ENCODE measurements at places on chromosomes 16 and 17.

DNA sequence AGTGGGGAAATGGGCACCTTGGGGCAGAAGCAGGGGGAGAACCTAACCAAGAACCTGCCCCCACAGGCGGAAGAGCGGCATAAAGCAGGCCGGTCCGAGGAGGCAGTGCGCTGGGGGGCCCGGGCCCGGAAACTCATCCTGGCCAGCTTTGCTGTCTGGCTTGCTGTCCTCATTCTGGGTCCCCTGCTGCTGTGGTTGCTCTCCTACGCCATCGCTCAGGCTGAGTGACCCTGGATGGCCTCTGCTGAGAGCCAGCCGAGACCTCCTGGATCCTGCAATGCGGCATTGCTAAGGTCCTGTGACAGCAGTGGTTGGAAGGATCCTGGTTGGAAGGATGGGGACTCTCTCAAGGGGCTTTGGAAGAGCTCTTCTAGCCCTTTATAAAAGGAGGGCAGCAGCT lies 4.5 kb upstream of the PHKG2 start:
- DNase-seq, result no peak

- DNase-seq, result no peak
These were observed 2.6 kb downstream of the NMRAL1 start for GRCh38 chr16:4471869-4472268.

- DNase-seq, result no peak
These were observed 336.2 kb downstream of the XYLT1 start for GRCh38 chr16:17134586-17134985.

DNA sequence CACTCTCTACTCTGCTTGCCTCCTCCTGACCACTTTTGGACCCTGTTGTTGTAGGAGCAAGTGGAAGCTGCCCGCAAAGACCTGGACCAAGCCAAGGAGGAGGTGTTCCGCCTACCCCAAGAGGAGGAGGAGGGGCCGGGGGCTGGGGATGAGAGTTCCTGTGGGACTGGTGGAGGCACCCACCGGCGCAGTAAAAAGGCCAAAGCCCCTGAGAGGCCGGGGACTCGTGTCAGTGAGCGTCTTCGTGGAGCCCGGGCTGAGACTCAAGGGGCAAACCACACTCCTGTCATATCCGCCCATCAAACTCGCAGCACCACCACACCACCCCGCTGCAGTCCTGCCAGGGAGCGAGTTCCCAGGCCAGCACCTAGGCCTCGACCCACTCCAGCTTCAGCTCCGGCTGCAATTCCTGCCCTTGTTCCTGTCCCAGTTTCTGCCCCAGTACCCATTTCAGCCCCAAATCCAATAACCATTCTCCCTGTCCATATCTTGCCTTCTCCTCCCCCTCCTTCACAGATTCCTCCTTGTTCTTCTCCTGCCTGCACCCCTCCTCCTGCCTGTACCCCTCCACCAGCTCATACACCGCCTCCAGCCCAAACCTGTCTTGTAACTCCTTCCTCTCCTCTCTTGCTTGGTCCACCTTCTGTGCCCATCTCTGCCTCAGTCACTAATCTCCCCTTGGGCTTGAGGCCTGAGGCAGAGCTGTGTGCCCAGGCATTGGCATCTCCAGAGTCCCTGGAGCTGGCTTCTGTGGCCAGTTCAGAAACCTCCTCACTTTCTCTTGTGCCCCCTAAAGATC lies 11.0 kb upstream of the PHKG2 start:
- no peak for DNase-seq

- DNase-seq, result no peak
These were observed 23.1 kb upstream of the BAHCC1 start for GRCh38 chr17:81371910-81372760.

DNA sequence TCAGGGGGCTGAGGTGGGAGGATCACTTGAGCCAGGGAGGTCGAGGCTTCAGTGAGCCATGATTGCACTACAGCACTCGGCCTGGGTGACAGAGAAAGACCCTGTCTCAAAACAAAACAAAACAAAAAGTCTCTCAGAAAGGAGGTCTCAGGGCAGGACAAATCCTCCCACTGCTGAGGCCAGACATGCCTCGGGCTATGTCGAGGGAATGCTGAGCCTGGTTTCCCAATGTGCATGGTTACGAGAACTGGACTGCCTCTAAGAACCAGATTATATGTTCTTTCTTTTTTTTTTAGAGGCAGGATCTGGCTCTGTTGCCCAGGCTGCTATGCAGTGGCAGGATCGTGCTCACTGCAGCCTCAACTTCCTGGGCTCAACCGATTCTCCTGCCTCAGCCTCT lies 27.6 kb downstream of the TRAP1 start:
- DNase-seq, result no peak

DNA sequence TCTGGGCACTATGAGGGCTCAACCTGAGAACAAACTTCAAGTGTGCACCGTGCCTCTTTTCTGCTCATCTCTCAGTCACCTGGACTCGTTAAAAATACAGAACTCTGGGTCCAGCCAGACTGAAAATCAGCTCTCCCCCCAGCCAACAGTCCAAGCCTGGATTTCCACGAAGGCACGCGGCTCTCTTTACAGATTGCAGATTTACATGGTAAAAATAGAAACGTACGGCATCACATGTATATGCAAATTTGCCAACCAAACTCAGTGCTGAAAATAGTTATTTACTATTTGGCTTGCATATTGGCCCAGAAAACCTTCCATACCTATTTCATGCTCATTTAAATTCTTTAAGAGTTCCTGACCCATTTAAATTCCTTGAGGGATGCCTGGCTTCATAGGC lies 315.8 kb downstream of the MAF start:
- DNase-seq, result no peak

GRCh38 chr16:10967986-10968385 lies 23.6 kb downstream of the CLEC16A start:
- no peak for DNase-seq

GRCh38 chr16:85699628-85700027 lies 10.9 kb upstream of the GINS2 start:
- DNase-seq, result no peak

- DNase-seq, result no peak
These were observed 4.6 kb upstream of the NACA2 start for GRCh38 chr17:61595418-61596186.

DNA sequence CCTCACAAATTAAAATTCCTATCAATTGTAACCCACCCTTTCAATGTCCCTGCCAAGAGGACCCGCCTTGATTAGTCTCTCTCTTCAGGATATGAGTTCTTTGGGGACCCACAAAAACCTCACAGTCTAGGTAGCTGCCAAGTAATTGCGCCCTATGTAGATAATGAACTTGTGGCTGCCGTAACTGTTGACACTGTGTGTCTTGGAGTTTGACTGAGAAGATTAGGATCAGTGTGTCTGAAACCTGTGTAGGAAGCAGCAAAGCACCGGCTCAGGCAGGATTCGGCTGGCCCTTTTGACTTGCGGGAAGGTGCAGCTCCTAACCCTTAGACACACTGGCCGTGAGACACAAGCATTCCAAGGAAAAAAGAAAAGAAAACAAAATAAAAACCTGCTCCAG lies 17.8 kb upstream of the SLC6A4 start:
- no peak for DNase-seq

GRCh38 chr17:83054518-83055125 lies 24.8 kb upstream of the METRNL start:
- no peak for DNase-seq

GRCh38 chr17:17379197-17379991 lies 76.2 kb downstream of the NT5M start:
- DNase-seq, result no peak

DNA sequence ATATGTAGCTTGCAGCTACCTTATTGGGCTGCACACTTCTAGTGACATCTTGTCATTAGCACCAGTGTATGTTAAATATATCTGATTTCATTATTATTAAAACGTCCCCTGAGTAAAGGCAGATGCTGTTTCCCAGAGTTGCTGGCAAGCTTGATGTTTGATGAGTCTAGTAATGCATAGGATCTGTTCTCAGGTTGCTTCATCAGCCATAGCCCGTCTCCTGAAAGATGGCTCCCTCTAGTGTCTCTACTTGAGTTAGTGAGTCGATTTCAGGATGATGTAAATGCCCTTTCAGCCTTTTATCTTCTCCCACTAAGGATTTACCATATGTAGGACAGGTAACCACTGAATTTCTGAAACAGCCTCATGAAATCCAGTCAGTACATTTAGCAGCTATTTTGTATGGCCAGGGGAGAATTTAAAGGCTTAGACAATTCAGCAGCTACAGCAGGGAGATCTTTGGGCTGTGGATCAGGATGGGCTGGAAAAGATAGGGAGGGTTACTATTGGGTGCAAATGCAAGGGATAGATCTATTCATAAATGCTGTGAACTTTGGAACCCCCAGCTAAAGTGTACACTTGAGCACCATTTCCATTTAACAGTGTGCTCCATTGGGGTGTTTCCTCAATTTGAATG lies 376.3 kb downstream of the CNTNAP4 start:
- no peak for DNase-seq

GRCh38 chr17:1730326-1731193 lies 6.1 kb downstream of the WDR81 start:
- no peak for DNase-seq

GRCh38 chr17:80003969-80004368 lies 31.7 kb downstream of the TBC1D16 start:
- no peak for DNase-seq

- no peak for DNase-seq
These were observed 5.6 kb upstream of the PVALEF start for GRCh38 chr17:81159611-81160265.

GRCh38 chr17:58110012-58110411 lies 26.8 kb downstream of the DYNLL2 start:
- DNase-seq, result no peak

DNA sequence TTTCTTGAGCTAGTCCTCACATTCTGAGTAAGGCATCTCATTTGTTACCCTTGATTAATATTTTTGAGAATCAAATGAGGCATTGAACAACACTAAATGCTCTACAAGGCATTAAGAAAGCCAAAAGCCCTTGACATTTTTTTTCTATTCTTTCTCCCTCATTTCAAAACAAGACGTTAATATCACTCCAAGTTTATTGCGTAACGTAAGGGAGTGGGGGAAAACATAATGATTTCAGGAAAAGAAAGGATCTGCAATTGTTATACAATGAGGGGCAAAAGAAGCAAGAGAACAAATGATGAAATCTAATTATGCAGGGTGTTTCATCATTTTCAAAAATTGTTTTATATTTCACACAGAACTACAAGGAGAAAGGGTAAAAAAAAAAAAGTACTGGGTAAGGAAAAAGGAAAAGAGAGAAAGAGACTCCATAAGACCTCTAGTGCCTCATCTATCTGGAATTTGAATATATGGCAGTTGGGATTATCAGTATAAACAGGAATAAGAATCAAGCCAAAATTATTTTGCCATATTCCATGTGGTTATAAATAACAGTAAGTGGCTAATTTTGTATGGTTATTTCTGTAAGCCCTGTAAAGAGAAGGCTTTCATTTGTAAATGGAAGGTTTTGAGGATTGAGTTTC lies 163.0 kb downstream of the ABCA8 start:
- no peak for DNase-seq

GRCh38 chr17:45313996-45314740 lies 2.7 kb downstream of the MAP3K14 start:
- no peak for DNase-seq

DNA sequence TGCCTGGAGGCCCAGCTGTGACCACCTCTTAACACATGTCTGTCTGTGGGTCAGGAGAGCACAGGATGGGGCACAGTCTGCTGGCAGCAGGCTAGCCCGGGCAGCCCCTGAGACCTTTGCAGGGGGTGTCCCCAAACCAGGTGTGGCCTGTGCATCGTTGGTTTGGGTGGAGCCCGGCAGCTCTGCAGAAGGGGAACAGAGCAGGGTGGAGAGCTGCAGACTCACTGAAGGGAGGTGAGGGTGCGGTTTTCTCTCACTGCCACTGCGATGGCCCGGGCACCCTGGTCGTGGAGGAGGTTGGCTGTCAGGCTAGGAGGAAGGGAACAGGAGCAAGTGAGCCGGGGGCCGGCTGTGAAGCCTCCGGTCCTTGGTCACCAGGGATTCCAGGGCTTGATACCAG lies 28.8 kb downstream of the NLRC3 start:
- DNase-seq, result no peak

DNA sequence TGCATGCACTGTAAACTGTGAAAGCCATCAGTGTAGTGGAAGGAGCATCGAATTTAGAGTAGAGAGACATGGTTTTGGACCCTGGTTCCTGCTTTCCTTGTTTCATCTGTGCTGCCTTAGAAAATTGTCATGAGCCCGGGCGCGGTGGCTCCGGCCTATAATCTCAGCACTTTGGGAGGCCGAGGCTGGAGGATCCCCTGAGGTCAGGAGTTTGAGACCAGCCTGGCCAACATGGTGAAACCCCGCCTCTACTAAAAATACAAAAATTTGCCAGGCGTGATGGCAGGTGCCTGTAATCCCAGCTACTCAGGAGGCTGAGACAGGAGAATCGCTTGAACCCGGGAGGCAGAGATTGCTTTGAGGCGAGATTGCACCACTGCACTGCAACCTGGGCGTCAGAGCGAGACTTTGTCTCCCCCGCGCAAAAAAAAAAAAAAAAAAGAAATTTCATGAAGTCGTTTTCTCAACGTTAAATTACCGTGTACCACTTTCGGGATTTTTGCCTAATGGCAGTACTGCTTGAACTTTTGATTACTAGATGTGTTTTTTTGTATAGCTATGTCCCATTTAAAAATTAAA lies 912 bp downstream of the COQ7 start:
- DNase-seq, result no peak

DNA sequence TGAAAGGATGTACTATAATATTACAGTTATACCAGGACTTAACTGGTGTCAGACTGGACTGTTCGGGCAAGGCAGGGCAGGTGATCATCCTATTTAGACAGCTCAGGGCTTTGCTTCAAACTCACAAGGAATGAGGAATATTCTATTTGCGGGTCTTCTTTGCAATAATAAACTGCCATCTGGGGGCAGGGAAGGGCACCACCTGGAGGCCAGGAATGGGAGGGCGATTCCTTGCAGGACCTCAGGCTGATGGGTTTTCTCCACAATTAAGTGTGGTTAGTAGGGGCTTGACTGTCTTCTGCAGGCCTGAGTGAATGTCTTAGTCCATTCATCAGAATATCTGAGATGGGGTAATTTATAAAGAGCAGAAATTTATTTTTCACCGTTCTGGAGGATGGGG lies 424.1 kb downstream of the CA10 start:
- no peak for DNase-seq

- no peak for DNase-seq
These were observed 12.0 kb downstream of the SRCAP start for GRCh38 chr16:30710971-30711370.

GRCh38 chr16:25709213-25709612 lies 17.5 kb downstream of the HS3ST4 start:
- no peak for DNase-seq

All from naive thymus-derived CD8-positive, alpha-beta T cell (primary cell).